Aorta (tissue), 5 donors: ENCODE measurements at places on chromosomes 7 and 10. TPM values are rescaled to one million over a fixed set of nuclear protein-coding genes. Genes with fewer than 3 reads are reported as not detected.

DNA sequence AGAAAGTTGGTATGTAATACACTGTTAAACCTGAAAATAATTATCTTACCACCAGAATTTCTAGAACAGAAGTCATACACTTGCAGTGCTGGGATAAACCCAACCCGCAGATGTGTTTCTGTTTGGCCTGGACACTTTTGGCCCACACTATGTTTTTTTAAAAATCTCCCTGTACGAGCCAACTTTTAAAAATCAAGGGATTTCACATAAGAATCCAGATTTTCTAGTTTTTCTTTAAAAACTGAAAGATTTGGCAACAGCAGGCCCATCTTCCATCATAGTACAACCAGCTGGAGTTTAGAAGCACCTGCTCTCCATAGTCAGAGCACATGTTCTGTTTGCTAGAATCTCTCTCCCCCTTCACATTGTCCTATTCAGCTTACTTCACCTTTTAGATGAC is 74.0 kb downstream of the TLL2 start:
- no peak for DNase-seq

- no peak for DNase-seq
Observed at GRCh38 chr10:70479626-70480238, 1.2 kb downstream of the PALD1 start.

- no peak for DNase-seq
Observed at GRCh38 chr10:120186506-120186905, 270.5 kb upstream of the PLPP4 start.

- DNase-seq = no peak
Observed at GRCh38 chr10:93547522-93547921, 18.9 kb upstream of the FFAR4 start.

NODAL gene
- total RNA-seq = not detected

- DNase-seq = no peak
Observed at GRCh38 chr10:83765731-83766130, 373.6 kb upstream of the GHITM start.

GRCh38 chr10:78263521-78263988 is 229.9 kb downstream of the RPS24 start:
- no peak for DNase-seq
